ENCODE measurements at places on chromosomes 16 and 17.
A peak's percentile ranks its signal among the peaks of the same experiment; 100 is the strongest.

DNA sequence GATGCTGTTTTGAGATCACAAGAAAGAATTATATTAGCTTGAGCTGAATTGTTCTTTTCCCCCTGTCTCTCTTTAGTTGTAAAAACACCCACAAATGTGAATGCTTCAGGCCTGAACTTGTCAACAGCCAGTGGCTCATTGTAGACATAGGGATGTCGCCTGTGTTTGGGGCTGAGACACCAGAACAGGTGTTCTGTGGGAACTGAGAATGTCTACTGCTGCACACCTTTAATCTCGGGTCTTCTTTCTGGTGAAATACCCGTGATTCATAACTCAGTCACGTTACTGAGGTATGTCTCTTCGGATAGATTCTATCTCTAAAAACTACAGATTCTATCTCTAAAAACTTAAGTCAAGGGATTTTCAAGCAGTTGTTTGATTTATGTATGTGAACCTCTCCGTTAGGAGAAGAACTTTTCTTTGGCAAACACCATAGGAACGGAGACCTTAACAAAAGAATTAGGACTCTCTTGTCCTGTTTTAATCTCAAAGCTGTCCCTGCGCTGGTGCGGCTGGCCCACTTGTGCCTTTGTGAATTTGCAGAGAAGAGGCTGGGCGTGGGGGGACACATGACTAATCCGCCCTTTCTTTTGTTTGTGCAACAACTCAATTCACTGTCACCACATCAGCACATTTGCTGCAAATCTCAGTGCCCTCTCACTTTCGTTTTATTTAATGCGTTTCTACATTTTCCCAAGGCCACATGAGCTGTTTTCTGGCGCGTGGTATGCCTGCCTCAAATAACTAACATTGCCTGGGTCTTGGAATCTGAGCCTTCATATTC lies 643.0 kb downstream of the MAF start:
- DNase-seq = no peak

GRCh38 chr17:55410722-55411462 lies 10.7 kb downstream of the MMD start:
- DNase-seq = no peak

DNA sequence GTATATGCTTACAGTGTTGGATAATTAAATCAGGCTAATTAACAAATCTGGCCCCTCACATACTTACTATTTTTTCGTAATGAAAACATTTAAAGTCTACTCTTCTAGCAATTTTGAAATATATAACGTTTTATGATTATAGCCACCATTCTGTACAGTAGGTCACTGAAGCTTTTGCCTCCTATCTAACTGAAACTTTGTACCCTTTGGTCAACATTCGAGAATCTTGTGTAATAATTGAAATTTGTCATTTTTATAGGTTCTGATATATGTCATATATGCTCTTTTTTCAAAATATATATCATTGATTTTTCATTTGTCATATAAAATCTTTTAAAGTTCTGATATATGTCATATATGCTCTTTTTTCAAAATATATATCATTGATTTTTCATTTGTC lies 12.7 kb downstream of the PHKB start:
- no peak for DNase-seq

- DNase-seq = no peak
Observed at GRCh38 chr17:34996422-34997285, 16.3 kb downstream of the LIG3 start.

DNA sequence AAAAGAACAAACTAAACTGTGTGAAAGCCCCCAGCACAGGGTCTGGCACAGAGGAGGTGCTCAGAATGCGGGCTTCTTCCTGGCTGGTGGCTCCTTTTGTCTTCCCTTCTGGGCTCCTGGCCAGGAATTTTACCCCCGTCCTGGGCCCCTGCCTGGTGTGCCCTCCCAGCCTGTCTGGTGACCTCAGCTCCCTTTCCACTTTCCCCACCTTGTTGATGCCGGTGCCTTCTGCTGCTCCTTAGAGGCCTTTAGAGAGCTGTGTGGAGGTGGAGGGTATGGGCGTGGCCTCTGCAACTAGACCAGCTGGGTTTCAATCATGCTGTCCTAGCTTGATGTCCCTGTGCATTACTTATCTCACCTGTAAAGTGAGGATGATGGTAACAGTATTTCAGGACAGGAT lies 16.8 kb downstream of the PIRT start:
- DNase-seq = no peak

- no peak for DNase-seq
Observed at GRCh38 chr16:78460428-78460827, 361.0 kb downstream of the WWOX start.

GRCh38 chr16:11901091-11901490 lies 14.7 kb downstream of the GSPT1 start:
- no peak for DNase-seq

- DNase-seq = no peak
Observed at GRCh38 chr17:5877366-5877765, 192.8 kb upstream of the WSCD1 start.

DNA sequence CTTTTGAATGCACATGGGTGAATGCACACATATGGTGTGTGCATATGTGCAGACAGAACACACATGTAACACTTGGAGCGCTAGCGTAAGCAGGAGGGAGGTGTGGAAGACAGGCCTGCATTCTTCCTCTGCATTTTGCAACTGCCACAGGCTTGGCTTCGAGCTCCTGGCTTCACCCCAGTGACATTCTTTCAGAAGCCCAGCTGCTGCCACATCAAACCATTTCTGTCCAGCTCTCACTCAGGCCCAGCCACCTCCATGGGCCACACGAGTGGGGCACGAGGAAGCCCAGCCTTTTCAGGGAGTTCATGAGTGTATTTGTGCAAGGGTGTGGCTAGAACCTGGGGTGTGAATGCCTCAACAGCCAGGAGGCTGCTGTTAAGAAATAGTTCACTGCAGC lies 18.8 kb downstream of the LGALS3BP start:
- no peak for DNase-seq

DNA sequence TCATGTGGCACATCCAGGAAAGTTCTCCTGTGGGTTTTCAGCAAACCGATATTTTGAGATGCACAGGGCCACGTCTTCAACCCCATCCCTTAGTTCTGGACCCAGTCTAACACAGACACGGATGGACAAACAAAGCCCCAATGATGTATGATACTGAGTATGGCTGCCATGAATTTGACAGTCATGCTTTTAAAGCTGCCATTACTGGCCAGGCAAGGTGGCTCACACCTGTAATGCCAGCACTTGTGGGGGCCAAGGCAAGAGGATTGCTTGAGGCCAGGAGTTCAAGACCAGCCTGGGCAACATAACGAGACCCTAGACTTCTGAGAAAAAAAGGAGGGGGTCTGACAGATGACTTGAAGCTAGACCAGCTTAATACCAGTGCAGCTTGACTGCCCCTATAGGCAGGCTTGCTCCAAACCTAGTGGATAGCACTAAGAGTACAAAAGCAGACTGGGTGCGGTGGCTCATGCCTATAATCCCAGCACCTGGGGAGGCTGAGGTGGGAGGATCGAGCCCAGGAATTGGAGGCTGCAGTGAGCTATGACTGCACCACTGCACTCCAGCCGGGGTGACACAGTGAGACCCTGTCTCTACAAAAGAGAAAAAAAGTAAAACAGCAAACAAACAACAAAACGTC lies 10.8 kb upstream of the ZNF629 start:
- DNase-seq = no peak

GRCh38 chr17:33385133-33385532 lies 92.0 kb upstream of the ASIC2 start:
- DNase-seq = no peak

- no peak for DNase-seq
Observed at GRCh38 chr17:67868176-67868575, 42.9 kb downstream of the BPTF start.

- DNase-seq = no peak
Observed at GRCh38 chr17:38786372-38786771, 13.0 kb downstream of the PIP4K2B start.

DNA sequence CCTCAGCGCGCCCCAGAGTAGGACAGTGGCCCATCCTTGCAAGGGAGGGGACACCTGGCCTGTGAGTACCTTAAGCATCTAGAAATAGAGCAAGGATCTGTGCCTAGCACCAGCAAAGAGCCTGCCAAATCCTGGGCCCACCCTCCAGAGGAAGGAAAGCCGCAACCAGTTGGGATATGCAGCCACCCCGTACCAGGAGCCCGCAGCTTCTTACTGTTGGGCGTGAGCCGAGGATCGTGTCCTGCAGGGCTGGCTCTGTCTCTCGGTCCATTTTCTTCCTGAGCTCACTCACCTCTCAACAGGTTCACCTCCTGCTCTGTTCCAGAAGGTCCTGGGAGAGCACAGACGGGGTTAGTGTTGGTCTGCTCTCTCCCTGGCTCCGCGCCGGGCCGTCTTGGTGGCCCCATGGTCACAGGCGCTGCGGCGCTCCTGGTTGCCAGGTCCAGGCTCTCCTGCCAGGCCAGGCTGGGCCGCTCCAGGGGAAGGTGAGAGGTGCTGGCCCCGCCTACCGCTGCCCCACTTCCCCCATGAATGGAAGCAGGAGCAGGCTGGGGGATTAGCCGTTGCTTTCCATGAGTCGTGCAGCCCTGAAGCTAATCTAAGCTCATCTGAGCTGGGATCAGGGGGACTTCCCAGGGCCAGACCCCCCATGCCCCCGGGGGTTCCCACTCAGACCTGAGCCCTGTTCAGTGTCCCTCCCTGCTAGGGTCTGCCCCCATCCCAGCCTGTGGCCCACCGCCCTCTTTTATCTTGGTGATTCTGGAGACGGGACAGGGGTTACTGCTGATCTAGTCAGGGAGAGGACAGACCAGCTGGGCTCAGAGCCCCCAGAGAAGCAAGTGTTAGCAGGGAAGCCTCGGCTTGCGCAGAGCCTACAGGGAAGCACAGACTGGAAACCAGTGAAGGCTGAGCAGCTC lies 12.7 kb downstream of the ENDOV start:
- DNase-seq = no peak

GRCh38 chr17:76873856-76874255 lies 5.7 kb downstream of the MGAT5B start:
- DNase-seq = no peak

DNA sequence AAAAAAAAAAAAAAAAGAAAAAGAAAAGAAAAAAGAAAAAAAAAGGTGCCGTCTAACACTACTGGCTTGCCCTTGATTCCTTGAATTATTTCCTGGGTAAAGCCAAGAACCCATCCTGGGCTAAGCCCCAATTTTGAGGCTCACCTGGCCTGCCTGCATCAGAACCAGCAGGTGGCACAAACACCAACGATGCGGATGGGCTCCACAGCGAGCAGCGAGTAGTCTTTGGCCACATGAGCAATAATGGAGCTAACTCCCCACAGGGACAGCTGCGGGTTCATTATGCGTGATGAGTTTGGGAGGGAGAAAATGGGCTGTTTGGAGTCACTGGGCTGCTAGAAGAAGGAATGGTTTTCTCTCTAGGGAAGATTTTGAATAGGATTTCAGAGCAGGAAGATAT lies 91.1 kb downstream of the ASIC2 start:
- no peak for DNase-seq

DNA sequence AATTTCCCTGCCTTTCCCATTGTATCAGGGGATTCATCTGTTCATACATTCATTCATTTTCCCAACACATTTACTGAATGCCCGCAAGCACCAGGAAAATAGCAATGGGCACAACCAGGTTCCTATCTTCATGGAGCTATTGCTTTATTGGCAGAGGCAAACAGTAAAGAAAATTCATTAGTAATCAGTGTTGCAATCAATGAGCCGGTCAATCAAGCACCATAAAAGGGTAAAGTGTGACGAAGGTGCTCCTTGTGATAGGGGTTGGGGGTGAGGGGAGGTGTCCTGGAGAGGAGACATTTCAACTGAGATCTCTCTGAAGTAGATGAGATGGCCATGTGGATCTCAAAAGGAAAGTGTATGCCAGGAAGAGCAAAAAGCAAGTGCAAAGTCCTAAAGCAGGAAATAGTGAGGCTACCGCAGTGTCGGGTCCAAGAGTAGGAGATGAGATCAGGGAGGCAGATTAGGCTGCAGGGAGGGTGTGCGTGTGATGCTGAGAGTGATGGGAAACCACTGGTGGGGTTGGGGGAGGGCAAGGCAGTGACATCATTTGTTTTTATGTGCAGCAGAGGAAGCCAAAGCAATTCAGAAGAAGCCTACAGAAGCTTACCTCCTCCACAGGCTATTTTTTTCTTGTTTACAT lies 28.4 kb downstream of the CDH13 start:
- DNase-seq = peak; percentile 44

- no peak for DNase-seq
Observed at GRCh38 chr17:38730526-38731379, 612 bp downstream of the CISD3 start.

- no peak for DNase-seq
Observed at GRCh38 chr16:87274794-87275193, 42.4 kb downstream of the C16orf95 start.

- DNase-seq = no peak
Observed at GRCh38 chr16:55836158-55836611, 3.3 kb upstream of the CES1 start.

DNA sequence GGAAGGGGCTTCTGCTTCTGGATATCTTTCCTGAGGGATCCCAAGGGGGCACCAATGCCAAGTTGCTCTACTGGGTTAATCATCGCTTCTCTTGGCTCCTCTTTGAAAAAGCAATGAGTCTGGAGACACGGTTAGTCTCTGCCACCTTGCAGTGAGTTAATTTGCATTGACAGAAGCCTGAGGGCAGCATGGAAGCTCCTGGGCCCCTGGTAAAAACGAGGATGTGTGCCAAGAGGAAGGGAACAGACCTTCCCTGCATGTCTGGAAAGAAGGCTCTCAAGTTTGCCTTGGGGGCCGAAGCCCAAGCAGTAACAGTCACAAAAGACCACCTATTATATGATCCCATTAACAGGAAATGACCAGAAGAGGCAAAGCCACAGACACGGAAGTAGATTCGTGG lies 86.7 kb downstream of the IRX5 start:
- DNase-seq = no peak

- DNase-seq = peak; percentile 10
Observed at GRCh38 chr16:20774703-20775362, 11.0 kb downstream of the ACSM3 start.

DNA sequence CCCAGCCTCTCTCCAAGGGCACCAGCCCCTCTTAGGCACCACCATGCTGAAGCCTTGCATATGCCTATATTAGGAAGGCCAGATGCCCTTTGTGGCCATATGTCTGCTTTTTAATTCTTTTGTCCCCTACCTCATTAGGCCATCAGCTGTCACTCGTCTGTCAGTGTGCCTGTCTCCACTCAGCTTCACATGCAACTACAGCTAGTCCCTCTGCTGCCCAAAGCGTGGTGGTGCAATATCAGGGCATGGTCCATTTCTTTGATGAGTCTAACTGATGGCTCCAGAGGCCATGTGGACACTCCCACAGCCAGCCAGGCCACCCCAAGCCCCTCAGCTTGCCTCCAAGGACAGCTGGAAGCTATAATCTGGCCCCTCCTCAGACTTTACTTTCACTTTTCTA lies 36.3 kb downstream of the MYO18A start:
- no peak for DNase-seq

DNA sequence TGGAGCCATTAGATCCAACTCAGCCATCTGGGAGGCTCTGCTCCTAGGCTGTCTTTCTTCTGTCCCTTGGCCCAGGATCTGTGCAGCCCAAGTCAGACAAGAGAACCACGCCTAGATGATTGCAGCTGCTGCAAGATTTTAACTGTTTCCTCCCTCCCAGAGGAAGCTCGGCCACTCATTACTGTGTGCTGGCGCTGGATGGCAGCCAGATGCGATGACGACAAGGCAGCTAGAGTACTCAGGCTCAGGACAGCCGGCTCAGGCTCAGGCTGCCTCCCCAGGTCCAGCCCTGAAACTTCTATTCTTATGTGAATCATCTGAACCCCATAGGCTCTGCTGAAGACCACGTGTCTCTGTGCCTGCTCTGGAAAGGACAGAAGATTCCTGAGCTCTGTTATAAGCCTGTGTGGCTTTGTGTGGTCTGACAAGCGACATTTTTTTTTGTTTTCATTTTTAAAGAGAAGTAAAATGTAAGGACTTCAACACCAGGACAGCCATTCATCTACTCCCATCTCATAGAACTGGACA lies 32.1 kb upstream of the FBXW10B start:
- DNase-seq = no peak

Data from stimulated activated CD8-positive, alpha-beta memory T cell treated with anti-CD3 and anti-CD28 coated beads, Interleukin-12 subunit alpha, Interleukin-12 subunit beta, amount 100 ng/mL, for 1 hour (primary cell).